DMS79 (cell line): ENCODE measurements at places on chromosomes 3 and 15.

GRCh38 chr3:193439423-193439822, 60.9 kb upstream of the ATP13A5 start:
- no peak for DNase-seq

- DNase-seq: peak; percentile 10
These were observed 124.8 kb downstream of the MYLK start for GRCh38 chr3:123759311-123759710.

DNA sequence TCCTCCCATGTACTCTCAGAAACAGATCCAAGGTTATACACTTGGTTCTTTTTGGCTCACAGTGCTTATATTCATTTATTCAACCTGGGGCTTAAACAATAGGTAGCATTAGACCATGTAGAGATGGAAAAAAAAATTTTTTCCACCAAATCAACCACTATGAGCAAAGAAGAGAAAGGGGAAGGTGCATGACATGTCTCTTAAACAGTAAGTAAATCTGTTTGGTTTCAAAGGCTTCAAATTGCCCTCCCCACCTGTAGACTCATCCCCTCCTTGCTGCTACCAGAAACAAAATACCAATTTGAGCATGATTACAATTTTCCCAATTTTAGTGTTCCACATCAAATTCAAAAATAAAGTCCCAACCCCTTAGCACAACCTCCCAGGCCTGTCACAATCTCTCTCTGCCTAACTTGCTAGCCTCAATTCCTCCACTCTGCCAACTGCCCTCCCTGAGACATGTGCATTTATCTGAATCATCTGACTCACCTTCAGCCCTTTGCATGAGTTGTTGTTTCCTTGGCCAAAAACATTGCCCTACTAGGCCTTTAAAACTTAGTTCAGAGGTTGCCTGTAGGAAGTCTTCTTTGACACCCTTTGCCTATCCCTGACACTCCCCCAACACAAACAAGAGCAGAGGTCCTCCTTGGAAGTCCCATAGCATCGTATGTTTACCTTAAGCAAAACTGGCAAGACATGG, 30.3 kb upstream of the TSC22D2 start:
- no peak for DNase-seq

DNA sequence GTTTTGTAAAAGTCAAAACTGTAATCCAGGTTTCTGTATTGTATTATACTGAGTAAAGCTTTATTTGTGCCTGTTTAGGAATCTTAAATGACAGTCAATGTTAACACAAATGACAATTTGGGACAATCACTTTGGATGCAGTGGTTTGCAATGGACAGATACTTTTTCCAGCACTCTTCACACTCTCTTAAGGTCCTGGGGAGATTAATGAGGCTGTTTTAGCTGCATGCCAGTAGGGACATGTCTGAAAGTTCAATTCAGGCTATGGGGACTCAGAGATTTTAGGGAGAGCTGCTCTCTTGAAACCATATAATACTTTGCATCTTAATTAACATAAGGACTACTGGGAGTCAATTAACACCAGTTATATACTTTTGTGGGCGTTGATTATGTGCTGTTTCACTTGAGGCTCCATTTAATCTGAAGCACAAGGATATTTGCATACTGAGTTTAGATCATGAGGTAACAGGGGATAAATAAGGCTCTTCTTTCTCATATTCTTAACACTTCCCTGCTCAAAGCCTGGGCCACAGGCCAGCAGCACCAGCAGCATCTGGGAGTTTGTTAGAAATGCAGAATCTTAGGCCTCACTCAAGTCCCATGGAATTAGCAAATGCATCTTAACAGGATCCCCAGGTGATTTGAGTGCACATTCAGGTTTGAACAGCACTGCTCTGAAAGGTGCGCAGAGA, 972.8 kb downstream of the PLOD2 start:
- no peak for DNase-seq

DNA sequence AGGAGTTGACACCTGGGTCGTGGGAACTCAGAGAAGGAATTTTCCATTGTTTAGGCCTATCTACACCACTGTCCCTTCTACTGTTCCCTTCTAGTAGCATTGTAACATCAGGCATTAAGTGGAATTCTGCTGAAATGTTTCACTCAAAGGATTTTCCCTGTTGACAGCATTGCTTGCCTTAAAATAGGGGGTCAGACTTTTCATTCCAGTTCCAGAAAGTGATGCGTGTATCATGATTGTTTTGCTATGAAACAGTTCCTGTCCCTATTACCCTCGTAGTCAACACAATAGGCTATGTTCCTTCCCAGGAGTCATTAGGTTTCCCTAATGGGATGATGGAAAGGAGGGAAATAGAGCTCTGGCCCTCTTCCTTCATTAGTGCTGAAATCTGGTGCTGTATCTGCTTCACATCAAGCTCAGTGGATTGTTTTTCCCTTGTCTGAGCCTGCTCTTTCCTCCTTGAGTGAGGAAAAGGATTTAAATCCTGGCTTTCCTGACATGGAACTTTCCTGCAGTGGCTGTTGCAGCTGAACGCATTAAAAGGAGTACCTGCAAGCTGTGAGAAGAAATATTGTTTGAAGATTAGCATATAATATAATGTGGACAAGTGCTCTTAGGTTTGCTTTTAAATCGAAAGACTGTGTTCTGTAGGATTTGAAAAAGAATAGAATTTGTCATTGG, 195.9 kb downstream of the KLHL25 start:
- no peak for DNase-seq

DNA sequence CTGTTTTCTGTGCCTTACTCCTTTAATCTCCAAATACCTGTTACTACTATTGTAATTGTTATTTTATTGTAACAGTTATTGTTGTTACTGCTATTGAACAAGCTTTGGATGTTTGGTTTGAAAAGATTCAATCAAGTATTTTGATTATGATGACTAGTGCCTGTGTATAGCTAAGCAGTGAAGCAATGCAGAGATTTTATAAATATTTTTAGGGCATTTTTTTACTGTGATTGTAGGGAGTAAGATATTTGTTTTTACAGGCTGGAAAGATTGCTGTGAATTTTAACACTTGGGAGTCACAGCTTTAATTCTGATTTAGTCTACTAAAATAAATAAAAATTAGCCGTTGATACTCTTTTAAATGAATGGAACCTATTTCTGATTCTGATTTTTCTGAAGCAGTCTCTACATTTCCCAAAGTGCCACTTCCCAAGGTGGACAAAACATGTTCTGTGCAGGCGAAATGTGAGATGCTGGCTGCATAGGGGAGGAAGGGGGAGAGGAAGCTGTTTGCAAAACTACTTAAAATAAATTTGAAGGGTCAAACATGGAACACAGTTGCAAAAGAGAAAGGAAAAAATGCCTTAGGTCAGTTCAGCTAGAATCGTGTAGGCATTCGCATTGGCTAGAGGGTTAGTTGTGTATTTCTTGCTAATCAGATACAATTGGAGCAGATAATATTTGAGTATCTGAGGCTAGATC, 25.7 kb downstream of the EEFSEC start:
- DNase-seq: no peak

DNA sequence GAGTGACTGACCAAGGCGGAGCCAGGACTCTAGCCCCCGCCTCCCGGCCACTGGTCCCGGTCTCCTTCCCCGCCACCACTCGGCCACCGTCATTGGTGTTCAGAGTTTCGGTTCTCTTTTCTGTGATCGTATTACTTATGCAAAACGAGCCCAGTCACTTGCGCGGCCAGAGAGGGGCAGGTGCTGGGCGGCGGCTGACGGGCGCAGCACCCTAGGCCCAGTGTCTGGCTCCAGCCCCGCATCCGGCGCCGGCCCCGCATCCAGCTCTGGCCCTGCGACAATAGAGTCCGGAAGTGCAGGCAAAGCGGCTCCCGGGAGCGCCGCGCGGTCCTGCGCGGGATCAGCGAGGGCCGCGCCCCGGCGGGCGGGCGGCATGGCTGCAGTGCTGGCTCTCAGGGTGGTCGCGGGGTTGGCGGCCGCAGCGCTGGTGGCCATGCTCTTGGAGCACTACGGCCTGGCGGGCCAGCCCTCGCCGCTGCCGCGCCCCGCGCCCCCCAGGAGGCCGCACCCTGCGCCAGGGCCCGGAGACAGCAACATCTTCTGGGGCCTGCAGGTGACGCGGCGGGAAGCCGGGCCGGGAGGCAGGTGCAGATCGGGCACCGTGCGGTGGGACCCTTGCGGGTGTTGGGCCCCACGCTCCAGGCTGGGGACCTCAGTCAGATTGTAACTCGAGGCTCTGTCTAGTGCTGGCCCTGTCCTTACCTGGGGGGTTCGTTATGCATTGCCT, at the start of gene TMEM62:
Gene TMEM62 (plus strand): TSS at position 157 of the 727 bp plus-strand sequence. CDS start 217 bp downstream, at position 374.
- DNase-seq: no peak

DNA sequence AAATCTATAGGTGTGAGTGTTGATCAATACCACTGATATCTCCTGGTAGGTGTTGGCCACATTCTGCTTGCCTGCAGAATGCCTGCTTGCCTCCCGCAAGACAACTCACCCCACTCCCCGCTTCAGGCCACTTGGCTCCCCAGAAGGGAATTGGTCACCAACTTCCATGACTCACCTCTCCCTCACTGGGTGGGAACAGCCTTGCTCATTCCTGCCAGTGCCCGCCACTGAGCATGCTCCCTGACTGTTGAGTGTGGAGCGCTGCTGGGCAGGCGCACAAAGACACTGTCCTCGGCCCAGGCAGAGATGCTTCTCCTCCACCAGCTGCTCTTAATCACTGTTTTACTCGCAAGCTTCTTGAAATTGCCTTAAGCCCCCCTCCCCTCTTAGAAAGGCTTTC, 57.3 kb upstream of the PPP2R3A start:
- DNase-seq: no peak

GRCh38 chr3:195035345-195036202, 235.4 kb downstream of the XXYLT1 start:
- DNase-seq: no peak

GRCh38 chr3:23004971-23005370, 198.2 kb upstream of the UBE2E2 start:
- DNase-seq: no peak

GRCh38 chr15:52100807-52101442, 11.7 kb downstream of the BCL2L10 start:
- no peak for DNase-seq

DNA sequence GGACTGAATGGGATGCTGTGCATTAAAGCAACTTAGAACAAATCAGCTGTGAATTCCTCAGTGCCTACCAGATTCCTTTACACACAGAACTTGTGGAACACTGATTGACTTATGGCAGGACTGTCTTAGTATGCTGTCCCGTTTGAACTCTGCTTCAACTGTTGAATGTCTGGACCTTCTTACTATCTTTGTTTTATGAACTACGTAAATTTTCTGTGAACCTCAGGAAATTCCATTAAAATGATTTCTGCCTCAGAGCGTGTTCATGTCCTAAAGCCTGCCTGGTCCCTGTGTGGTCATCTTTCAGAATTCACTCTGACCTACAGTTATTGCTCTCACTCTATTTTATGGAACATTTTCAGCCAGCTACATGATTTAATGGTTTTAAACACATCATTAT, 29.4 kb upstream of the FBN1 start:
- no peak for DNase-seq

- no peak for DNase-seq
These were observed 97.2 kb upstream of the MB21D2 start for GRCh38 chr3:193014902-193015301.

- DNase-seq: no peak
These were observed 85.2 kb upstream of the PPIB start for GRCh38 chr15:64247906-64248541.

GRCh38 chr15:76065245-76065644, 5.5 kb downstream of the TMEM266 start:
- no peak for DNase-seq

- no peak for DNase-seq
These were observed 114.4 kb upstream of the FGF7 start for GRCh38 chr15:49308686-49309085.

- no peak for DNase-seq
These were observed 146.2 kb upstream of the DPH6 start for GRCh38 chr15:35691891-35692867.

GRCh38 chr15:59276225-59277178, 69.9 kb downstream of the LDHAL6B start:
- DNase-seq: no peak

GRCh38 chr15:80183886-80184285, 31.1 kb downstream of the FAH start:
- DNase-seq: no peak

- DNase-seq: no peak
These were observed 7.7 kb downstream of the BCL6 start for GRCh38 chr3:187737368-187738070.

DNA sequence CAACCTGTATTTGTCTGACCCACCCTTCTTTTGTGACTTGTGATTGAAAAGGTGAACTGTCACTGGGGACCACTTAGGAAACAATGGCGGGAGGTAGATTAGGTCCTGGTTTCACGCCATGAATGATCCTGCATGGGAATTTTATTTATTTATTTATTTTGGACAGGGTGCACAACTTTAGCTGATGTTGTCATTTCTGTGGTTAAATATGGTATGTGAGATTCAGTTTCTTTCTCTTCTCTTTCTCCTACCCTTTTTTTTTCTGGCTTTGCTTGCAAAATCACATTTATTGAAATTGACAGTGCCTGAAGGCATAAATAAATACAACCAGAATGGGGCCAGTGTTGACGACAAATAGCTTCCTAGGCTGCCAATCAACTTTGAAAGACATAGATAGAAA, 18.0 kb upstream of the HTR3E start:
- DNase-seq: no peak

- peak; percentile 59 for DNase-seq
These were observed 1.8 kb downstream of the DALRD3 start for GRCh38 chr3:49016414-49017228.

DNA sequence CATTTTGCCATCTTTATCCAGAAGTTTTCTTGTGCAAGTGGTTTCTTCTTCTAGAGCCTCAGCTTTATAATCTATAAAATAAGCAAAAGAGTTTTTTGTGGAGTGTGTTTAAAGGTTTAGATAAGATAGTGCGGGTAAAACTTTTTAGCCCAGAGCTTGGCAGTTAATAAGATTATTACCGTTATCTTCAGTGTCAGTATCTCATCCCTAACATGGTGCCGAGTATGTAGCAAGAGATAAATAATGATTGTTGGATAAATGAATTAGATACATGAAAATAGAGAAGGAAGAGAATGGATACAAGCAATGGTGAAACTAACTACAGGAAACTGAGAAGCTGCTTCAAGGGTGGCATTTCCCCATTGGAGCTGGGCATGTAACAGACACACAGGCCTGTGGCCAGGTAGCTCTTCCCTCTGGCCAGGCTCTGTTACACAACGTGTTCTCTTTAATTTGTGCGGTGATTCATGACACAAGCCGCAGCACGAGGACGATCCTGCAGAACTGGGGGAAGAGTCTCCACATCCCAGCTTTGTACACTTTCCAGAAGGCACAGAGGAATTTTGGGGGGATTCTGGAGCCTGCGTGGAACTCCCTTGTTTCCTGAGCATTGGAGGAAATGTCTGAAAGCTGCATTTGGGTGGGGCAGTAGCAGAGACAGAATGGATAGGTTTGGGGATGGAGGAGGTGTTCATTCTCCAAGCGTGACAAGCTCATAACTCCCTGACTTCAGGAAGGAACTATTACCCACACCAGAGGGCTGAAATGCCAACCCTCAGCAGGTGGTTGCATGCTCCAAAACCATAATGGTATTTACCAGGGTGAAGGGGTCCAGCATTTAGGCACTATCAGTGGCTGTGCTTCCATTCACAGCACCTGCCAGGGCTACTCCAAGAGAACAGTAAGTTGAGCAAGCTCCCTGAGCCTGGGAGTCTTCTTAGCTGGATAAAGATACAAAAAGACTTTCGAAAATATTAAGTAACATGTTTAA, 14.2 kb upstream of the ST6GAL1 start:
- DNase-seq: no peak

GRCh38 chr15:55552926-55553325, 35.2 kb downstream of the PYGO1 start:
- DNase-seq: no peak
